ENCODE measurements at places on chromosomes 6 and 20.

- DNase-seq = no peak
These were observed 21.6 kb downstream of the SASH1 start for GRCh38 chr6:148364056-148364824.

DNA sequence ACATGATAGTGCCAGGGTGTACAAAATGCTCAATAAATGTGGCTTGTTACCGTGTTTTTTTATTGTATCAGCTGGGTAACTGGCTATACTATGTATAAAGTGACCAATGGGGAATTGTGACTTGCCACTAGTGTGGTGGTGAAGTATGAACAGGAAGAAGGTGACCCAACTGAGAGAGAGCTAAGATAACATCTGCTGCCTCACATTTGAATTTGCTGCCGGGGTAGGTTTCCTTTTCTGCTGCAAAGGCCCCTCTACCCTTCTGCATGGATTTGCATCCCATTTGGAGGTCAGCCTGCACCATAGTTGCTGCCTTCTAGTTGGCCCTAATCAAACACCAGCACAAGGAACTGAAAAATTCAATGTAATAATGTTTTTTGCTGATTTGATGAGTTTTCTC, 24.1 kb downstream of the IL17A start:
- DNase-seq = no peak

DNA sequence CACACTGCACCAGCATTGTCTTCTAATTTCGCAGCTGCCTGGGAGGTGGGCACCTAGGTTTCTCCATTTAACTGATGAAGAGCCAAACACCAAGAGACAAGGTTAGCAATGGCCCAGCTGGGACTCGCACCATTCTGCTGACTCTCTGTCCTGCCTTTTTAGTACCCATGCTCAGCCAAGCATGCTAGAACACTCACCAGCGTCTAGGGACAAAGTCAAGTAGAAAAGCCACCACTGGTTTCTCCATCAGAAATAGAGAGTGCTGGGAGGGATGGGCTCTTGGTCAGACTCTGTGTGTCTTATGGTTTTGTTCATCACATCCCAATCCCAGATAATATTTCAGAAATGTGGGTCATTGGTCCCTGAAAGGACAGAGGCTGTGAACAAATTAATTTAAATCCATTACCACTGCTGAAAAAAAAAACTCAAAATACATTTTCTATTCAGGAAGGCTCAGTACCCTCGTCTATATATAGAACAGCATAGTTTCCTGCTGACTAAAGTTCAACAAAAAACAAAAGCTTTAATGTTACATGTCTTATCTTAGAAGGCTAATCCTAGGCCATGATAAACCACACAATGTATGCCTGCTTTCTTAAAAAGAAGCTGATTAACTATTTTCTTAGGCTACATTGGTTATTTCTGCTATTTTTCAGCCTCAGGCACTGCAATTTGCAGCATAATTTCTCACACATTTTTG, 111.0 kb downstream of the TBC1D7 start:
- DNase-seq = no peak

GRCh38 chr6:64429926-64430325, 794.3 kb downstream of the PHF3 start:
- no peak for DNase-seq

DNA sequence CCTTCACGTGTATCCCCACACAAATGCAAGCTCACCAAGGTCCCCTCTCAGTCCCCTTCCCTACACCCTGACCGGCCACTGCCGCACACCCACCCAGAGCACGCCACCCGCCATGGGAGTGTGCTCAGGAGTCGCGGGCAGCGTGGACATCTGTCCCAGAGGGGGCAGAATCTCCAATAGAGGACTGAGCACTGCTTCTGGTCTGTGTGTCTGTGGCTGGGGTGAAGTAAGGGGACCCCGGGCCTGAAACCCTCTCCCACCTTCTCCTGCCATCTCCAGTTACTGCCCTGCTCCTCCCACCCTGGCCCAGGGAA, 8.3 kb downstream of the MYL9 start:
- DNase-seq = no peak

DNA sequence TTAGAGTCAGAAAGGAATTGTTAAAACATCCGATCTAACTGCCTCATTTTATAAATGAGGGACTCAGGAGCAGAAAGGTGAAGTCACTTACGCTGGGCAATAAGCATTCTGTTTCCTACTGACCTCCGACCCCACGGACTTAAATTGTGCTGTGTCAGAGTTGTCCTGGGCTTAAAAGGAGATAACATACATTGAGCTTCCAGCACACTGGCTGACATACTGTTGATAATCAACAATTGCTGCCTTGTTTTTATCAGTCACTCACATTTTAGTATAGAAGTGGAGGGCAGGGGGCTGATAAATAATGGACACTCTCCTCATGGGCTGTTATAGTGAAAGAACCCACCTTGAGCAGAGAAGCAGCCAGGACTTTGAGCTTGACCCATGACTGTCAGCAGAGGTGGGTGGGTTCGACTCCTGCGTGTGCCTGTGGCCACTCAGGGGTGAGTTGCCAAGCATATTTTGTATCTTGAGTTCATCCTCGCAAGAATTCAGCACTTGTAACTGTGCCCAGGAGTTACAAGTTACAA, 166.5 kb upstream of the JARID2 start:
- no peak for DNase-seq

GRCh38 chr6:96675597-96675996, 112.7 kb downstream of the FHL5 start:
- DNase-seq = no peak

DNA sequence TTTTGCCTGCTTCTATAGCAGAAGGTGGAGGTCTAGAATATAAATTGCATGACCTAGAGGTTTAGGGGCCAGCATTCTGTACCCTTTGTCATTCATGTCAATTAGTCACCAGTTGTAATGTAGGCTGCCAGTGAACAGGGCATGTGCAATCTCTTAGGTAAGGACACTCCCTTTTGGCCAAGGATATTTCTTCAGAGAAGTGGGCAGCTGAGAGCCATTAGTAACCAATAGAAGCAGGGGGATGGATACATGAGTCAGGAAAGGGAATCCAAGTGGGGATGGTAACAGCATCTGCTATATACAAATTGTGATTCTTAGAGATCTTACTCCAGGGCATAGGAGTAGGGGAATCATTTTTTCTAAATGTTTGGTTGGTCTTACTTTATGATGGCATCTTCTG, 494.2 kb upstream of the JAG1 start:
- DNase-seq = no peak

- no peak for DNase-seq
These were observed 237.7 kb upstream of the AGPAT4 start for GRCh38 chr6:161511447-161512095.

Data from T-helper 22 cell (primary cell).